ENCODE measurements at places on chromosomes 13 and 19. TPM values are rescaled to one million over a fixed set of nuclear protein-coding genes. Genes with fewer than 3 reads are reported as not detected.

Gene BRME1
- total RNA-seq, result 1.9 TPM

DNA sequence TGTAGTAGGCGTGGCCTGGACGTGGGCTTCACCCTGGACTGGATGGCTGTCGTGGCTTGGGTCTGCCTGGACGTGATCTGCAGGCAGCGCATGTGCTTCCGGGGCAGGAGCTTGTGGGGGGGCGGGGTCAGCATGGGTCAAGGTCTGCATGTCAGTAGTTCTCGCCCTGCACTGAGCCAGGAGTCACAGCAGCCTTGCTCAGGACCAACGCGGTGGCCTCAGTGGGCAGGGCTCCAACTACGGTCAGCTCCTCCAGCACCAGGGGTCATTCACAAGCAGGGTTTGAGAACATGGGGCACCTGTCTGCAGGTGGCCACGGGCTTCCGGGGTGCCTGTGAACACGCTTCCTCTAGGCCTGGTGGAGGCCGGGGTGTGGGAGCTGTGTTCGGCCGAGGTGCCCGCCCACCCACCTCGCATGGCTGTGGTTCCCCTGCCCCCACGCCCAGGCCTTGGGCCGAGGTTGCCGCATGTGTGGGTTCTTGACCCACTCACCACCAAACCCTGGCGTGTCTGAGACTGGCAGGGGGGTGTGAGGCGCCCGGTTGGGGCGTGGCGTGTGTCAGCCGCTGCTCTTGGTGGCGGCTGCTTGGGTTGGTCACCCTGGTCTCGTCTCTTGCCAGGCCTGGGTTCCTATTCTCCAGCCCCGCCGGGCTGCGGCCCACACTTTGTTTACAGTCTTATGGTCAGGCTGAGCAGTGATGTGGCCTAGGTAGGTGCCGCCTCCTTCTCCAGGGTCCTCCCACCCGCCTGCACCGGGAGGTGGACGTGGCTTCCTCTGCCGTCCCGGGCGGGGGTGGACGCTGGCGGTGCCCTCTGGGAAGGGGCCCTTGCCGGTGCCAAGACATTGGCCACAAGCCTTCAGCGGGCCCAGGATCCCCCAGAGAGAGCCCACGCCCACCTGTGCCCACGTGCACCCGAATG is 4.8 kb upstream of the RPS15 start:
- DNase-seq, result no peak

- DNase-seq, result no peak
These were observed 379.9 kb downstream of the LIG4 start for GRCh38 chr13:107835339-107836018.

DNA sequence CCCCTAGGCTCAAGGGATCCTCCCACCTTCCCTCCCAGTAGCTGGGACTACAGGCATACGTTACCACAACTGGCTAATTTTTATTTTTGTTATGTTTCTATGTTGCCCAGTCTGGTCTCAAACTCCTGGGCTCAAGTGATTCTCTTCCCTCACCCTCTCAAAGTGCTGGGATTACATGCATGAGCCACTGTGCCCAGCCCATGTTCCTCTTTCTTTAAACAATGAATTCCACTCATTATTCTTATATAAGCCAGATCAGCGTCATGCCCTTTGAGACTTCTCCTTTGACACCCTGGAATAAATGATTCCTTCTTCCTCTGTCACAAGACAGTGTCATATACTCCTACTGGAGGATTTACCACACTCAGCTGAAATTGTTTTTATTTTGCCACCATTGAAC is 519.9 kb upstream of the SPRY2 start:
- no peak for DNase-seq

Gene GNA15
- total RNA-seq, result 16.9 TPM

GRCh38 chr13:42377640-42378382 is 105.9 kb downstream of the AKAP11 start:
- DNase-seq, result peak; percentile 100

Gene PNMA8C
- not detected for total RNA-seq

DNA sequence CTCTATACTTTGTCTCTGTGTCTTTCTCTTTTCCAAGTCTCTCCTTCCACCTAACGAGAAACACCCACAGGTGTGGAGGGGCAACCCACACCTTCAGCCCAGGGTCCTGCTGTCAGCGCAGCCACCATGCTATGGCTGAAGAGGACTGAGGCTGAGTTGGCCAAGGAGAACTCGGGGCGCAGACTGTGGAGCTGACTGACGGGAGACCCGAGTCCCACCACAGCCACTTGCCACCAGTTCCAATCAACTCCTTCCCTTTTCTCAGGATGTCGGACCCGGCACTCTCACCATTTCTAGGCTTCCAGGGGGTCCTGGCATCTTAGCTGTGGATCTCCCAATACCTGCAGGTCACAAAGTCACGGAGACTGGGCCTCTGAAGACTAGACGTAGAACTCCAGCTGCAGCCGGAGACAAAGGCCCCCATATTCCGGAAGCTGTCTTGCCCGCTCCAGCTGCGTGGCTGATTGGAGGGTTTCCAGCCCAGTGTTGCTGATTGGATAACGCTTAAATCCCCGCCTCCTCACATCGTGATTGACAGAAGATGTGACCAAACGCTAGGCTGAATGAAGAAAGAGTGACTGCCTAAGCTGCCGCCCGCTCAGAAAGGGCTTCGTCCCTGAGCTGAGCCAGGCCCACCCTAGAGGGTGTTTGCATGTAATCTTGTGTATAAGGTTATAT is 63.6 kb downstream of the ZNF429 start:
- DNase-seq, result no peak
